Heart right ventricle (tissue), 16 donors: ENCODE measurements at places on chromosomes 6 and 20.

DNA sequence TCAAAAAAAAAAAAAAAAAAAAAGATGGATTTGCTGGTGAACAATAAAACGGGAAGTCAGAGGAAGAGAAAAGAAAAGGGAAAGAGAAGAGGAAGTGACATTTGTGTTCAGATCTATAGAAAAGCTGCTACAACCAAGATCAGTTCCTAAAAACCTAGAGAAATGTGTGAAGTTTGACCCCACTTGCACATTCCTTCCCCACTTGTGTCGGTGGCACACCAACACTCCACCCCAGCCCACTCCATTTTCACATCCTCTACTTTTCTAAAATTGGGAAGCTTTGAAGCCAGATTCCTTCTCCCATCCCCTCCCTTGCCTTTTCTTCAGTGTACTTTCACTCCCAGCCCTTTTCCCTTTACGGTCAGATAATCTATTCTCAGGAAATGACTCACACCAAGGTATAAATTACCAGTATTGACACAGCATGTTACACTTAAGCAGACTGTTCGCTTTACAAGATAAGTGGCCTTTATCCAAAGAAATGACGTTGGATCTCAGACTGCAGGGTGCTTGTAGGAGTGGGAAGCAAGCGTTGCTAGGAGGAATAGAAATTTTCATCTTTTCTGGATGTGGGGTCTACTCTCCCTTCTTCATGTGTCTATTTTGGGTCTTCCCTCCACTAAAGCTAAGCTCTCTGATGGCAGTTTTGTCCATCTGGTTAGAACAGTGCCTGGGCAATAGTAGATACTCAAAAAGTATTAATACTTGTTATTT is 92.5 kb upstream of the ADGRF1 start:
- no peaks in the 10 kb centered on the region for H3K36me3 ChIP-seq
- DNase-seq, result no peak
- no peak overlapping the region for H3K27ac ChIP-seq
- H3K27me3 ChIP-seq, result no peaks in the 10 kb centered on the region
- no peak overlapping the region for H3K4me3 ChIP-seq
- peaks cover 12% of the 10 kb centered on the region for H3K4me1 ChIP-seq

GRCh38 chr20:35698298-35699126 is 640 bp downstream of the NFS1 start:
- no peak for DNase-seq
- peak overlapping the region; percentile 92 for H3K27ac ChIP-seq
- H3K4me3 ChIP-seq, result peak overlapping the region; percentile 94
- H3K36me3 ChIP-seq, result peaks cover 67% of the 10 kb centered on the region
- H3K27me3 ChIP-seq, result no peaks in the 10 kb centered on the region

DNA sequence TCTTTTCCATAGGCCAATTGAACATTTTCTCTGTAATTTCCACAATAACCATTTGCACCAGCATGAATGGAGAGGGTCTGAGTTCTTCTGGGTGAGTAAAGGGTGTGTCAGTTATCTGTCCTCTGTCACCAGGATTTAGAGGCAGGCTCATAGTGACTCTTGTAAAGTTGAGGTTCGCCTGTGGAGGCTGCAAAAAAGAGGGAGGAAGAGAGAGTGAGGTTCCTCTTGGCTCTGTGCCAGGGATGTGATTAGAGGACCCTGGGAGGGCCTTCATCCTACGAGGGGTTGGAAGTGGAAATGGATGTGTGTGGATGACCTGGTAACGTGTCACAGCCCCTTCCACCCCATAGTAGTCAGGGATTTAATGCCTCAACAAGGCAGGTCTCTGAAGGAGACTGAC is 242.0 kb downstream of the ESR1 start:
- H3K27ac ChIP-seq, result no peak overlapping the region
- H3K27me3 ChIP-seq, result no peaks in the 10 kb centered on the region
- no peak overlapping the region for H3K4me3 ChIP-seq
- DNase-seq, result no peak
- H3K4me1 ChIP-seq, result no peaks in the 10 kb centered on the region
- no peaks in the 10 kb centered on the region for H3K36me3 ChIP-seq

GRCh38 chr20:23050076-23050838 is 785 bp upstream of the THBD start:
- peak overlapping the region; percentile 70 for H3K4me3 ChIP-seq
- H3K27ac ChIP-seq, result peak overlapping the region; percentile 97
- no peaks in the 10 kb centered on the region for H3K36me3 ChIP-seq
- H3K27me3 ChIP-seq, result no peaks in the 10 kb centered on the region
- DNase-seq, result peak; percentile 62

GRCh38 chr6:54681987-54682386 is 164.6 kb upstream of the FAM83B start:
- DNase-seq, result no peak
- no peak overlapping the region for H3K4me3 ChIP-seq
- no peaks in the 10 kb centered on the region for H3K36me3 ChIP-seq
- no peak overlapping the region for H3K27ac ChIP-seq

- no peak overlapping the region for H3K4me3 ChIP-seq
- no peaks in the 10 kb centered on the region for H3K4me1 ChIP-seq
- no peaks in the 10 kb centered on the region for H3K27me3 ChIP-seq
- DNase-seq, result no peak
Observed at GRCh38 chr6:130632897-130633296, 194.3 kb upstream of the SMLR1 start.

DNA sequence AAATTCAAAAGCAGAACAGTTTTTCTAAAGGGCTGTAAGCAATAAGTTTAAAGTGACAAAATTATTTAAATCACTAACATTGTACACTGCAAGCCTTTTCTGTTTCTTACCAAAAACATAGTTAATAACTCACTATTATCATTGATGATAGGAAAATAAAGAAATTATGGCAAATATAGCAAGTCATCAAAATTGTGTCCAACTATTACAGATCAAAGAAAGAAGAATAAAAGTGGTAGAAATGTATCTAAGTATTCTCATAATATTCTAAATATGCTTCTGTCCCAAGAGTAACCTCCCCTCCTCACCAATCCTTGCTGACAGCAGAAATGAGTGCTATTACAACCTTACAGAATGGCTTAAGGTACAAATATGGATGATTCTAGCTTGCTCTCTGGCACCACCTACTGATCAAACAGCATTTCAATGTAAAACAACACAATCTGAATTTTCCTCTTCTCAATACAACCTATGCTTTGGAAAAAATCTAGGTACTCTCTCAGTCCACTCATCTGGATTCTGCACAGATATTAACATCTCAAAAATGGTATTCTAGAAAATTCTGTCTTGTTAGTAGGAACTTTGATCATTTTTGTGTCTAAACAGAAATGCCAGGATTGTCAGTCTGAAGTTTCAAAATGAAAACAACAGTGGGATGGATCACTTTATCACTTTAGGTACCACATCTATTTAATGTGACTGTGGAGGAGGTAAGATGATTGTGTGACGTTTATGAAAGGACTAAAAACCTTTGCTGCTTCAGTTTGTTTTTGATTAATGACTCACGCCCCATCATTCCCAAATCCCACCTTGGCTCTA is 40.9 kb downstream of the ZFP64 start:
- H3K27me3 ChIP-seq, result no peaks in the 10 kb centered on the region
- no peak overlapping the region for H3K27ac ChIP-seq
- H3K4me1 ChIP-seq, result no peaks in the 10 kb centered on the region
- peaks cover 37% of the 10 kb centered on the region for H3K36me3 ChIP-seq
- no peak overlapping the region for H3K4me3 ChIP-seq

GRCh38 chr6:39228111-39228971 is 934 bp downstream of the KCNK5 start:
- H3K27ac ChIP-seq, result no peak overlapping the region
- H3K36me3 ChIP-seq, result no peaks in the 10 kb centered on the region
- DNase-seq, result no peak
- peaks cover 43% of the 10 kb centered on the region for H3K4me1 ChIP-seq

GRCh38 chr6:99138445-99138844 is 190.7 kb upstream of the FBXL4 start:
- H3K36me3 ChIP-seq, result no peaks in the 10 kb centered on the region
- no peak for DNase-seq
- no peaks in the 10 kb centered on the region for H3K4me1 ChIP-seq
- H3K4me3 ChIP-seq, result no peak overlapping the region

- no peak overlapping the region for H3K27ac ChIP-seq
- H3K27me3 ChIP-seq, result no peaks in the 10 kb centered on the region
- H3K4me1 ChIP-seq, result no peaks in the 10 kb centered on the region
- DNase-seq, result no peak
Observed at GRCh38 chr6:50276771-50277261, 227.1 kb upstream of the DEFB112 start.

DNA sequence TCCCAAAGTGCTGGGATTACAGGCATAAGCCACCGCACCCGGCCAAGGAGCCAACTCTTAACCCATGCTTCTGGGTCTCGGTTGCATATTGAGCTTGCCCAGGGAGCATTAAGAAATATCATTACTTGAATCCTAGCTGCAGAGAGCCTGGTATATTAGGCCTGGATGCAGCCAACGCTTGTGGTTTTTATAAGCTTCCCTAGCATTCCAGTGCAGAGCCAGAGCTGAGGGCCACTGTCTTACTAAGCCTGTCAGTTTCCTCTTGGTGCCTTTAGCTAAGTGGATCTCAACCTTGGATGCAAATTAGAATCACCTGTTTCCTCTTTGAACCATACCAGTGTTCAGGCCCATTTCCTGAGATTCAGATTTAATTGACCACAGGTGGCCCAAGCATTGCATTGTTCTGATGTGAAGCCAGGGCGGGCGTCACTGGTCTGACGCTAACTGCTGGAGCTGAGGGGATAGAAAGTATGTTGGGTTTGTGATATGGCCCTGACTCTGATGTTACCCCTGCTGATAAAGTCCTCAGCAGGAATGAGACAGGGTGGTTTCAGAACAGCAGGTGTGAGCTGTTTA is 76.3 kb downstream of the BTBD3 start:
- H3K27me3 ChIP-seq, result no peaks in the 10 kb centered on the region
- H3K27ac ChIP-seq, result no peak overlapping the region

DNA sequence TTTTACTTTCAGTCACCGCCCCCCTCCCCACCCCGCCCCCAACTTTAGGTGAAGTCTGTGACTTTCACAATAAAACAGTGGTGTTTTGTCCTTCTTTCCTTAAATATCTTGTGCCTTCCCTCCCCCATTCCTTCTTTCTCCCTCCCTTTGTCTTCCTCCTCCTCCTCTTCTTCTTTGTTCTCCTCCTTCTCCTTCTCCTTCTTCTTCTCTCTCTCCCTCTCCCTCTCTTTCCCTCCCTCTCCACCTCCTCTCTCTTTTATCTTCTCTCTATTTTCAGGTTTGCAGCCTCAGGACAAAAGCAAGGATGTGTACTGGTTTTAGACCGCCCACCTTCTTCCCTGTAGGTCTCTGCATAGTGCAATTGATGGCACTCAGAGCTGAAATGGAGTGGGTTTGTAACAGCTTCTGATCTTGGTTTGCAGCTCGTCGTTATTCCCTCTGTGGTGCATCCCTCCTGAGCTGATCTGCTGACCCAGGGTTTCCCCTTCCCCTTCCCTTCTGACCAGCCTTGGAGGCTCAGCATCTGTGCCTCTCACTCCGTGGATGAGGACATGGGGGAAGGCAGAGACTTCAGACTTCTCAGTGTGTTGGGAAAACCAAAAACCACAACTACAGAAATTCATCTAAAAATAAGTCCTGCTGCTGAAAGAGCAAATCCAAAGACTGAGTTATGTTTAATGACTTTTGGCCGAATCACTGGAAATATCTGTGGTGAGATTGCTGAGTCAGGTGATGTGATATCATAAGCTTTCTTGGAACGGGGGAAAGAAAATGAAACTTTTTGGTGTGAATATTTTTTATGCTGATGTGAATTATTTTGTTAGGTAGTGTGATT is 6.9 kb downstream of the VGLL2 start:
- no peak overlapping the region for H3K4me3 ChIP-seq
- H3K27ac ChIP-seq, result no peak overlapping the region
- no peaks in the 10 kb centered on the region for H3K36me3 ChIP-seq
- no peak for DNase-seq
- H3K27me3 ChIP-seq, result peaks cover 99% of the 10 kb centered on the region
- H3K4me1 ChIP-seq, result no peaks in the 10 kb centered on the region
